ENCODE measurements at places on chromosomes 11 and 22.

DNA sequence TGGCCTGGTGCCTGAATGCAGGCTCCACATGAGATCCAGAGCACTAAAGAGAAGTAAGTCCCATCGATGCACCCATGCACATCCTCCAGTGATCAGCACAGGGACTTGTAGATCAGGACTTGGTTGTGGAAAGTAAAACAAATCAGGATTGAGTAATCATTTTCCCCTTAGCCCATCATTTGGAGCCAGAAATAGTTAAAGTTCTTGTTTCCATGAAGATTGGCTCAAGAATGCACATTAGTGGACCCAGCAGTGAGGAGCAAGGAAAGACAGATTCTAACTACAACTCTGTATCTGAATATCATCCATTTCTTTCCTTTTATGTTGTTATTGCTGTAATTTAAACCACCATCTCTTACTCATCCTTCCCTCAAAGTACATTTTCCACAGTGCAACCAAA, 19.1 kb downstream of the CCDC83 start:
- no peak for DNase-seq

- DNase-seq = peak; percentile 80
These were observed 25.5 kb downstream of the SCGB1A1 start for GRCh38 chr11:62444236-62444833.

GRCh38 chr22:20205964-20206708, 55.3 kb upstream of the CCDC188 start:
- peak; percentile 75 for DNase-seq

GRCh38 chr11:44728491-44728910, 1.7 kb downstream of the TSPAN18 start:
- no peak for DNase-seq

- DNase-seq = no peak
These were observed 12.1 kb upstream of the SIGIRR start for GRCh38 chr11:426851-427250.

DNA sequence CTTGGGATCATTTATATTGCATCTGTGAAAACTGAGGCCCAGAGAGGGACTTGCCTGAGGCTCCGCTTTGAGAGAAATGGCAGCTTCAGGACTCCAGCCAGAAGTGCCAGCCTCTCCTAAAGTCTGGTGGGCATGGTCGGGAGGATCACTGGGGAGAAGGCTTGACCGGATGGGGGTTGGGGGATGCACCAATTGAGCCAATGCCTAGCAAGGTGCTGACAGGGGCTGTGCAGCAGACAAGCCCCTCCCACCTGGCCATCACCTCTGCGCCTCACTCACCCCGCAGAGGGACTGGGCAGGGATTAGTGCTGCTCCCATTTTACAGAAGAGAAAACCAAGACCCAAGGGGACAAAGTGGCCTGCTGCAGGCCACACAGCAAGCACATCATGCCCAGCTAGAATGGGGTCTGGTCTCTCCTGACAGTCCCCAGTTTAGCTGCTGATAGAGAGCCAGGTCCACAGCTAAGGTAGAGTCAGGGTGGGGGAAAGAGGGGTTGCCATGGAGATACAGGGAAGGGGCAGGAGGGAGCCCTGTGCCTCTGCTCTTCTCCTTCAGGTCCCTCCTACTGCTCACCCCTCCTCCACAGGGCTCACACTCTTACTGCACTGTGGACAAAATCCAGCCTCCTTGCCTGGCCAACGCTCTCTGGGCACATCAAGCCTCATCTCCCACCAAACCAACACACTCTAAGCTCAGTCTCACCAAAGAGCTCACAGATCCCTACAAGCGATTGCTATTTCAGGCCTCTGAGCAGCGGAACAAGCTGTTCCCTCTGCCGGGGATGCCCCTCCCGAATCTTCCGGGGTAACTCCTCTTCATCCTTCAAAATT, 29.5 kb downstream of the TEF start:
- DNase-seq = no peak

- DNase-seq = no peak
These were observed 5.5 kb downstream of the PHRF1 start for GRCh38 chr11:581752-582151.

DNA sequence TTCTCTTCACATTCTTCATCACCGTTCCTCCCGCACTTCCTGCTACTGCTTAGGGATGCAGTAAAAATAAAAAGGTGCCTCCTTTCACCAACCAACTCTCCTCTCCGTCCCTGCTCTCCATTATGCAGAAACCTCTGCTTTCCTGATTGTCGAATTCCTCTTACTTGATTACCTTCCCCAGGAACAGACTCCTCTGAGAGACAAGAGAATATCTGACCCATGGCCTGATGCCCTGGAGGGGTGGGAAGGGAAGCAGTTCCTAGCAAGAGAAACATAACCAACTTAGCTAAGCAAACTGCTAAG, 80.9 kb downstream of the TRIM29 start:
- DNase-seq = no peak

DNA sequence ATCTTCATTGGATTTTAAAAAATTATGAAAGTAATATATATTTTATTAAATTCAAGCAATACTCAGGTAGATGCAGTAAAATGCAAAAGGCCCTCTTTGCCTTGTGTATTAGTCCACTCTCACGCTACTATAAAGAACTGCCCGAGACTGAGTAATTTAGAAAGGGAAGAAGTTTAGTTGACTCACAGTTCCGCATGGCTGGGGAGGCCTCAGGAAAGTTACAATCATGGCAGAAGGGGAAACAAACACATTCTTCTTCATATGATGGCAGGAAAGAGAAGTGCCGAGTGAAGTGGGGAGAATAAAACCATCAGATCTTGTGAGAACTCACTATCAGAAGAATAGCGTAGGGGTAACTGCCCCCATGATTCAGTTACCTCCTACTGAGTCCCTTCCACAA, 130.8 kb downstream of the HIPK3 start:
- DNase-seq = no peak

DNA sequence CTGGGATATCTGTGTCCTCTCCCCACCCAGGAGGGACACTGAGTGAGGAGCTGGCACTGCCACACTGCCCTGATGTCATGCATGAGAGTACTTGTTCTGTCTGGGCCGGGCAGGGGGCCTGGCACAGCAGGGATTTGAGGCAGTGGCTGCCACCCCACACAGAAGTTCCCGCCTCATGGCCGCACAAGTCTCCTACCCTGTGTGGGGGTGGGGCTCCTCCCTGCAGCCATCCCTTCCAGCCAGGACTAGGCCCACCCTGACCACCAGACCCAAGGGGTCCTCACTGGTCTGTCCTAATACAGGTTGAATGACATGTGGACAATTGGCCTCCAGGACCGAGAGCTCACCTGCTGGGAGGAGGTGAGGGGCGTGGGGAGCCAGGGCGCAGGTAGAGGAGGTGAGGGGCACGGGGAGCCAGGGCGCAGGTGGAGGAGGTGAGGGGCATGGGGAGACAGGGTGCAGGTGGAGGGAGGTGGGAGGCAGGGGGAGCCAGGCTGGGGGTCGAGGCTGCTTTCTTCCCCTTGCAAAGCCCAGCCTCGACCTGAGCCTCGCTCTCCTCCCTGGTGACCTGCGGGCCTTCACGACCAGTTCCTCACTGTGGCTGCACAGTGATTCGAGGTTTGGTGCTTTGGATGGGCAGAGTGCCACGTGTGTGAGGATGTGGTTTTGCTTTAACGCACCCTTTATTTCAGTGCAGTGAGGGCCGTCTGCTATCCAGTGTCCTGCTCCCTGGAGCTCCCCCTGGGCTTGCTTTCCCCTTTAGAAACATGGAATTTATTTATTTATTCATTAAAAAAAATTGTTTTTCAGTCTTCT, 7.4 kb downstream of the LZTR1 start:
- no peak for DNase-seq

DNA sequence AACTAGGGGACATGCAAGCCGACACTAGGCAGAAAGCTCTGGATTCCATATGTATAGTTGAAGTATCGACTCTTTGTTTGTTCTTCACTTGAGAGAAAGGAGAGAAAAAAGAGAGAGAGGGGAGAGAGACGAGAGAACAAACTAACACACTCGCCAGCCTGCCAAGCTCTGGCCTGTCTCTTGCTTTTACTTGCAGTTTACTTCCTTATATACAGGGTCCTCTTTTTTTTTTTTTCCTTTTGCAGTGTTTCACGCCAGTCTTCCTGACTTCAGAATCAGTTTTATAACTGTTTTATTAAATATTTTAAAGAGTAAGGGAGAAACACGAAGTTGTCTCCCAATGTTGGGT, 19.9 kb downstream of the TEAD1 start:
- DNase-seq = no peak

GRCh38 chr22:48845356-48845936, 982.2 kb downstream of the BRD1 start:
- DNase-seq = no peak

- peak; percentile 81 for DNase-seq
These were observed 123.8 kb downstream of the RAB38 start for GRCh38 chr11:88051396-88051795.

GRCh38 chr11:127017482-127017881, 16.9 kb upstream of the KIRREL3 start:
- DNase-seq = peak; percentile 30

- DNase-seq = no peak
These were observed 39.7 kb downstream of the ADAMTS8 start for GRCh38 chr11:130388607-130389205.

GRCh38 chr11:47184711-47185304, 1.4 kb downstream of the PACSIN3 start:
- DNase-seq = no peak

DNA sequence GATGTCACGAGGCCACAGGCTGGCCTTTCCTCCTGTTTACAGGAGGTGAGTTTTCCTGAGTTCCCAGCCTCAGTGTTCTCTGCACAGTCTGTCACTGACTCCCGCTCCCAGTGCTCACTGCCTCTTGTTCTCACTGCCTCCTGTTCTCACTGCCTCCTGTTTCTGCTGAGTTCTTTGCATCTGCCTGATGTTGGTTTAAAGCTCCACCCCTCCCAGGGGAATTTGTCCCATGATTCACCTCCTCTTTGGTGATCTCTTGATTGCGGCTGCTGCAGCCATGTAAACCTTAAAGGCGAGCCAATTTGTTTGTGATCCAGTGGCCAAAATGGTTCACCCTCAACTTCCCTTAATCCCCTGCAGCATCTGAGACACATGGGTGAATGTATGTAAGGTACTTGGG, 6.0 kb upstream of the TUBA8 start:
- peak; percentile 49 for DNase-seq

DNA sequence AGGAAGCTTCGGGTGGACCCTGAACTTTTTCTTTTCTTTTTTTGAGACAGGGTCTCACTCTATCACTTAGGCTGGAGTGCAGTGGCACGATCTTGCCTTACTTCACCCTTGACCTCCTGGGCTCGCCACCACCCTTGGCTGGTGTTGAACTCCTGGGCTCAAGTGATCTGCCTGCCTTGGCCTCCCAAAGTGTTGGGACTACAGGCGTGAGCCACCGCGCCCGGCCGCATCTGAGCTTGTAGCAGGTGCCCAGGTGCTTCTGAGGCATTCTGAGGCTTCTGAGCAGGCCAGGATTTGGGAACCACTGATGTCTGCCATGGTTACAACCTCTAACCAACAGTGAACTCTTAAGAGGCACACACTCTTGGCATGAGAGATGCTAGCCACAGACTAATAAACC, 5.1 kb downstream of the USP35 start:
- no peak for DNase-seq

GRCh38 chr22:41775976-41776375, 24.5 kb upstream of the CCDC134 start:
- no peak for DNase-seq

DNA sequence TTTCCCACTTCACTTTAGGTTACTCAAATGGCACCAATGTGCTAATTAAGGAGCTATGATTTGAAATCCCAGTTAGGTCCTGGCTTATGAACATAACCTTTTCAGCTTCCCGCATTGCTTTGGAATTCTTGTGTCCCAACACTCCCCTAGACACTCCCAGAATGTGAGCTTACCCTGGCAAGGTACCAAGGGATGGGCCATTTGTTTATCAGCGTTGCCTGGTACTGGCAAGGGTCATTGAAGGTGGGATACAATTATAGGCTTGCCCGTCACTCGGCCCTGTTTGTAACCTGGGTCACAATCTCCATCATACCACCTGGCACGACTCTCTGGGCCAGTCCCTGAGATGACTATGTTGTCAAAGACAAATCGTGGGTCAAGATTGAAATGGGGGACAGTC, 5.4 kb downstream of the CSRP3 start:
- DNase-seq = no peak

DNA sequence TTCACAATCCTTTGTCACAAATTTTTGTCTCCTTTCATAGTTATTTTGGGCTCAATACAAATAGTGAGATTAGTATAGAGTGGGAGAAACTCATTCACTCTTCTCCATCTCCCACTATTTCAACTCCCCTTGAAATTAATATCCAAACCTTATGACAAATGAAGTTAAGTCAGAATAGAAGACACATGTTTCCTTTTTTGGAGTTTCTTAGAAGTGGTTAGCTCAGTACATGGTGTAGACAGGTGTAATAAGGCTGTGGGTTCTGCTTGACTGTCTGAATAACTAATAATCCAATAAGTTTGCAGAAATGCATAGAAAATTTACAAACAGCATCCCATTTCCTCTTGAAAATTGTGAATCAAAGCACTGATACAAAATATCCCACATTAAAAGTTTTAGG, 10.8 kb upstream of the HSPA8 start:
- DNase-seq = no peak

DNA sequence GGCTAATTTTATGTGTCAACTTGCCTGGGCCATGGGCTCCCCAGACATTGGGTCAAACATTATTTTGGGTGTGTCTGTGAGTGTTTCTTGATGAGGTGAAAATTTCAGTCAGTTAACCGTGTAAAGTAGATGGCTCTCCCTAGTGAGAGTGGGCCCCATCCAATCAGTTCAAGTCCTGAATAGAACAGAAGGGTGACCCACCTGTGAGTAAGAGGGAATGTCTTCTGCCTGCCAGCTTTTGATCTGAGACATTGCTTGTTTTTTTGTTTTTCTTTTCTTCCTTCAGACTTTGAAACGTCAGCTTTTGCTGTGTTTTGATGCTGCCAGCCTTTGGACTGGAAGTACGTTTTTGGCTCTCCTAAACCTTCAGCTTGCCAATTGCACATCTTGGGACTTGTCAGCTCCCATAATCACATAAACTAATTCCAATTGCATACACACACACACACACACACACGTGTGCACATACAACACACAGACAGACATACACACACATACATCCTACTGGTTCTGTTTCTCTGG, 300.1 kb downstream of the CNTN5 start:
- DNase-seq = no peak

GRCh38 chr22:39731881-39732555, 161.5 kb downstream of the CACNA1I start:
- no peak for DNase-seq

DNA sequence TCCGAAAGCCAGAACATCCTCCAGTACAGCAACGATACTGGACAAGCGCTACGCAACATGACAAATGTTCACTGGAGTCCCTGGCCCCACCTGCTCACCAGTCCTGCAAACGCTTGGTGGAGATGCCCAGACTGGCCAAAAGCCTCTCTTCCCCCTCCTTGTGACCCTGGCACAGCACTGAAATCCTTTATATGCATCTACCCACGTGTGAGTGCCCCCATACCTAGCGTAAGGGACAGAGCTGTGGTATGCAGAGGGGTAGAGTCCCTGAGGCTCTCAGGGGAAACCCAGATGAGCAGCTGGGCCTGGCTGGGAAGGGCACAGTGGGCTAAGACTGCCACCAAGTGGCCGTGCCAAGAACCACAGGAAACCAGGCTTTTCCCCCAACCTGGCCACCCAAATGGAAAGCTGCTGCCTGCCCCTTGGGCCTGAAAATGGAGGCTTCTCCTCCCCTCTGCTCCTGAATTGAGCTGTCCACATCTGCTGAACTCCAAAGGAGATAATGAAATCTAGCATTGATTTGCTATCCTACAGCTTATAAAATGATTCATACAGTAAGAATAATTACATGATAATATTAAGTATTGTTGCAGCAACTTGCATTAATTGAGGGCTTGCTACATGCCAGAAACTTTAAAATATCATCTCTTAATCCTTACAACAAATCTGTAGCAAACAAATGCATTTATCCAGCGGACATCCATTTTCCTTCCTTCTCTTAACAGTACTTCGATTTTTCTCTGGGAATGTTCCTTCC, 24.8 kb upstream of the TTC12 start:
- DNase-seq = peak; percentile 64

Measured in fibroblast of pulmonary artery (primary cell).